ENCODE measurements at places on chromosomes 1 and 21.

- no peak for DNase-seq
Measured at GRCh38 chr1:96633695-96634094, 87.9 kb upstream of the PTBP2 start.

DNA sequence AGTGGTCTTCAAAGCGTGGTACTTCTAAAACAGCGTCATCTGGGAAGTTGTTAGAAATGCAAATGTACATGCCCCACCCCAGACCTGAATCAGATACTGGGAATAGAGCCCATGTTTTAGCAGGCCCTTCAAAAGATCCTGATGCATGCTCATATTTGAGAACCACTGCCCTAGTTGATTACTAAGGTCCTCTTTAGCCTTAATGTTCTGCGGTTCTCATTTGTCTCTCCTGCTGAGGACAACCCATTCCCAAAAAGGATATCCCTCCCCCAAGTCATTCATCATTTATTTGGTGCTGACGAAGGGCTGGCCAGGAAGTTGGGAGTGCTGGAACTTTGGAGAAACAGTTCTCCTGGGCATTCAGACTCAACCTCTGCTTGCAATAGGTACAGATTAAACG is 92.4 kb upstream of the RALGPS2 start:
- DNase-seq: no peak

DNA sequence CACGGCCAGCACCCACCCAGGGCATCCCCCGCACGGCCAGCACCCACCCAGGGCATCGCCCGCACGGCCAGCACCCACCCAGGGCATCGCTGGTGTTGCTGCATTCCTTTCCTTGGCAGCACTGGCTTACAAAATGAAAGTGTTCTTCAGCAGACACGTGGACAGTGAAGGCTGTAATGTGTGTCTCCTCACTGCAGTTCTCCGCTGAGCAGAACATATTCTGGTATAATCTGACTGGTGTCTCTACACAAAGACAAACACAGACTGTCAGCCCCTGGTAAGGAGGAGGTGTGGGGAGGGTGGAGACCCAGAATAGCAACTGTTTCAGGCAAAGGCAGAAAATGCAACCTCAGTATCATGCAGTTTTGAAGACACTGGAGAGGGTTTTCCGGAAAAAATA is 7.3 kb downstream of the LYPD8 start:
- DNase-seq: no peak

GRCh38 chr1:232244426-232244825 is 385.5 kb downstream of the SIPA1L2 start:
- no peak for DNase-seq

GRCh38 chr1:228030451-228031201 is 23.8 kb downstream of the WNT3A start:
- DNase-seq: no peak

DNA sequence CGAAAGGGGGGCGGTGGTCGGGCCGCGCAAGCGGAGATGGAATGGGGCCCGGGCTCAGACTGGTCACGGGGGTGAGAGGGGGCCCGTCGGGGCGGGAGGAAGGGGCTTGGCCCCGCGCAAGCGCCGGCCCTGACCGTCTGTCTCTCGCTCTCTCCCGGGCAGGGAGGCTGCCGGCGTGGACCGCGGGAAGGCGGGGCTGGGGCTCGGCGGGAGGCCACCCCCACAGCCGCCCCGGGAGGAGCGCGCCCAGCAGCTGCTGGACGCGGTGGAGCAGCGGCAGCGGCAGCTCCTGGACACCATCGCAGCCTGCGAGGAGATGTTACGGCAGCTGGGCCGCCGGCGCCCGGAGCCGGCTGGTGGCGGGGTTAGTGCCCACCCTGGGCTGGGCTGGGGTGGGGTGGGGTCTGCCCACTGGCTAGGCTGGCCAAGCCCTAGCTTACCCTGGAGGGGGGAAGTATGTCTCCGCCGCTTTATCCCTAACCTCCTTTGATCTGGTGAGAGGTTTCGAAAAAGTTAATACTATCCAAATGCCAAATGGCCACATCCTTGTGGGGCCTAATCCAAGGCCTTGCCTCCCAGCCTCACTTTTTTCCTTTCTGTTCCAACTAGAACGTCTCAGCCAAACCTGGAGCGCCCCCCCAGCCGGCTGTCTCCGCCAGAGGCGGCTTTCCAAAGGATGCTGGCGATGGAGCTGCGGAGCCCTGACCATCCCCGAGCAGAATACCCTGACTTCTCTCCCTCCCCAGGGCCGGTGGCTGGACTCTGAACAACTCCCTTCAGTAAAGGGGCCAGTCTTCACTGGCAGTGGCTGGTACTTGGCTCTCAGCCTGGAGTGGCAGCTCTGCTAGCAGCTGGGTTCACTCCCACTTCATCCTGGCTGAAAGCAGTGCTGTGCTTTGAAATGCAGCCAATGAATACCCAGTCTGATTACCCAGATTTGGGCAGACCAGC is 636 bp upstream of the YRDC start:
- no peak for DNase-seq

DNA sequence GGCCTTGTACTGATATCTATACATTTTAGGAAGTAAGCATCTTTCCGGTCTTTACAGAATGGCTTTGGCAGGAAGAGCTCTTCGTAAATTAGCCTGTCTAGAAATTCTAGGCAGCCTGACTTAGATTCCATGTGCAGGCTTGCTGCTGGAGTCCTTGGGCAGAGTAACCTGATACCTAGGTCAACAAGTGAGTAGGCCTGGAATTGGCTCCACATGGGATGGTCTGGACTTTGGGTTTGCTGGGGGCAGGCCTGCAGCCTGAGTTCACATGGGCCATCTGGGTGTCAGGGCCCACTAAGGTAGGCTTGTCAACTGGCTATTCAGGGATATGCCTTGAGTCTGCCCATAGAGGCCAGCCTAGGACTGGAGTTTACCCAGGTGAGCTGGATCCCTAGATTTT is 59.6 kb upstream of the CYYR1 start:
- no peak for DNase-seq

GRCh38 chr1:28577738-28578536 is 14.1 kb upstream of the RAB42 start:
- no peak for DNase-seq

GRCh38 chr1:51044199-51044598 is 57.8 kb upstream of the C1orf185 start:
- DNase-seq: no peak

DNA sequence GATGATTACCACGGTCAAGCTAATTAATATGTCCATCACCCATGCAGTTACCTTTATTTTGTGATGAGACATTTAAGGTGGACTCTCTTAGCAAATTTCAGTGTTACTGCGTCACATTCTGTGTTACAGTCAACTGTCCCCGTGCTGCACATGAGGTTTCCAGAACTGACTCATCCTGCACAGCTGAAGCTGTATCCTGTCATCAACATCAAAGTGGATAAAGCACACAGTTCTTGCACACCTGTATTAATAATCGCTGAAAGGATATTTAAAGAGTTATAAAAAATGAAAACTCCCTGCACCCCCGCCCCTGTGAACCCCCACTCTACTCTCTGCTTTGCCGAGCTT is 3.4 kb upstream of the KRTAP10-5 start:
- no peak for DNase-seq

DNA sequence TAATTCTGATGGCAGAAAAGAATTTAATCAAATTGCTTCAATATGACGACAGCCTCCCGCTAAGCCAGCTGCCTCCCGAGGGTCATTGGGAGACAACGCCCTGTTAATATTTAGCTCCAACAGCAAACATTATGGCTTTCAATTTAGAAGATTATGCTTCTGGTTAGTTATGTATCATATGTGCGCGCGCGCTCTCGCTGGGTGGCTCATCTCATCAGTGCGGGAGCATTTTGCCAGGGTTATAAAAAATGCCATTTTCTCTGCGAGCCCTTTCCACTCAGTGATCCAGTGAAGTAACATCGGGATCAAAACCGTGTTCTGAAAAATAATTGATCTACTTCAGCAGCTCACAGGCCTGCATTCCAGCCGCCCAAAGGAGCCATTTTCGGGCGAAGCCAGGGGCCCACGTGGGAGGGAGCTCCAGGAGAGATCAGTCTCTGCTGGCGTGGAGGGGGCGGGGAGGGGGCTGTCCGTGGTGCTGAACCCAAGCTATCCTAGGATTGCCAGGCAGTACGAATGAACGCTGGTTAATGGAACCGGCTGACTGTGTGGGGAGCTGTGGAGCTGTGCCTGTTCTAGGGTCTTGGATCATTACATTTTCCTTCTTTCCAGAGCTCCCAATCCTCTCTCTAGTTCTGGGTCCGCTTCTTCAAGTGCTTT is 219.1 kb upstream of the ZC3H12A start:
- DNase-seq: no peak

- DNase-seq: peak; percentile 28
Measured at GRCh38 chr1:159008744-159009188, 941 bp upstream of the IFI16 start.

DNA sequence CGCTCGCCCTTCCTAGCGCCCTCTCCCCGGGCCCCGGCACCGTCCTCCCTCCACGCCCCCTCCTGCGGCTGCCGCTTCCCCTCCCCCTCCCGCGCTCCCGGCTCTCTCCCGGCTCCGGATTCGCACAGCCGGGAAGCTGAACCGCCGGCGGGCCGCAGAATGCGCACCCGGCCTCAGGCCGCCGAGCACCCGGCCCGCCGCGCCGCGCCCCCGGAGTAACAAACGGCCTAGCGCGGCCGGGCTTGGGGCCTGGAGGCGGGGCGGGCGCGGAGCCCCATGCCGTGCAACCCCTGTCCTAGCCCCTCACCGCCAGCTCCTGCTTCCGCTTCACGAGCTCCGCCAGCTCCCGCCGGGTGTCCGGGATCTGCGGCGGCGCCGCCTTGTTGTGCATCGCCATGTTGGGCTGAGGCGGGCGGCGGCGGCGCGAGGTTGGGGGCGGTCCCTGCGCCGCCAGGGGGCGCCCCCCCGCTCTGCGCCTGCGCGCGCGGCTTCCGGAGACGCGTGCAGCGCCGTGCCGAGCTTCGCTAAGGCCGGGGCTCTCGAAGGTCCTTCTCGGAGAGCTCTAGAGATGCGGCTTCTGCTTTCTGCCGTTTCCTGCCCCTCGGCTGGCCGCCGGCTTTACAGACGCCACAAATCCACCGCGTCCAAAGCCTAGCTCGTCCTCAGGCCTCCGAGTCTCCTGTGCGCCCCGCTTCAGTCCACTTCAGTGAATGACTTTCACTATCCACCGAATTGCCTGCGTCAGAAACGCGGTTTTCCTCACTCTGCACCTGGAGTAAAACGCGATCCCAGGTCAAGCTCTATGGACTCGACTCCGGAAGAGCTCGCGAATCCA is at the start of gene MEAF6:
TSS of gene MEAF6 (minus strand) at position 417 of the 835 bp plus-strand sequence. CDS start at position 397, 20 bp downstream.
- peak; percentile 68 for DNase-seq

DNA sequence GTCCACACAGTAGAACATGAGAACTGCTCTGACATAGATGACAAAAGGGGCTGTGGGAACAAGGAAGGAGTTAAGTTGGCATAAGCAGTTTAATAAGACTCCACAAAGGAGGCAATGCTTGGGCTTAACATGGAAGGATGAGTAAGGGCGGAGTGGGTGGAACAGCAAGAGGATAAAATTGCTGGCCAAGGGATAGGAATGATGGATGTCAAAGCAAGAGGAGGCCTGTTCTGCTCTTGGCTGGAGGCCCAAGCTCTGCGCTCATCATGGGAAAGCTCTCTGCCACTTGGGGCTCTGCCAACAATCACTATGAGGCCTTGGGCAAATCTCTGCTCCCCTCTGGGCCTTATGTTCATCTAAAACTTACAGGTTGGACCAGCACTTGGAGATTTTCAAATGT is 98.3 kb upstream of the CAMK1G start:
- no peak for DNase-seq

- peak; percentile 52 for DNase-seq
Measured at GRCh38 chr1:33349778-33350610, 29.1 kb upstream of the A3GALT2 start.

GRCh38 chr1:90768098-90768497 is 51.0 kb upstream of the BARHL2 start:
- no peak for DNase-seq

DNA sequence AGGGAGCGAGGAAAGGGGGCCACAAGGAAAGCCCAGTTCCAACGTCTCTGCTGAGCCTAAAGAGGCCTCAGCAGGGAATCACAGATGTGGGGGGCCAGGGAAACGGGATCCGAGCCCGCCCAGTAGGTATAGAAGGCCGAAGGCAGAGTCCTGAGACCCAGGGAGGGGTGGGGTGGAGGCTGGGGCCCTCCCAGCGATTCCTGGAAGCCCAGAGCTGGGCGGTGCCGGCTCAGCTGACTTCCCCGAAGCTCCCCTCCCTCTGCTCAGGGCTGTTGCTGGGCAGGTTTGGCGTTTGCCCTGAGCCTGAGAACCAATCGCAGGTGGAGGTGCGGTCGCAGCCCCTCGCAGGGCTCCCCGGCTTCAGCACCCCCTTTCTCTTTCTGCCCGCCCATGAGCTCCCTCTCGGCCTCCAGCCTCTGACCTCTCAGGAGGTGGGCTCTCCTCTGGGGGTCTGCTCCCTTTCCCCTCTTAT is 12.8 kb downstream of the ADAMTSL4 start:
- peak; percentile 78 for DNase-seq

DNA sequence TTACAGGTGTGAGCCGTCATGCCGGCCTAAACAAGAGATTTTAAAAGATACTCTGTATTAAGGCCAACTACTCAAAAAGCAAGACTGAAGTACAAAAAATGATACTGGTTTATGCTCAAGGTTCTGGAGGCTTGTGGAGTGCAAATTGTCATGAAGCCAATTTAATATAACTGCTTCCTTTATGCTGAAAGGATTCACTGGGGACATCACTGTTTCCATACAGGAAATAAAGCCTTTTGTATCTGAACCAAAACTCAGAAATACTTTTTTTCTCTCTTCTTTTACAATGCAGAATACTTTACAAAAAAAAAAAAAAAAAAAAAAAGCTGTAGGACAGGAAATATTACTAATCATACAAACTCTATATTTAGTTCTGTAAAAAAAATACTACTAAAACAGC is 55.5 kb upstream of the CNN3 start:
- DNase-seq: no peak

DNA sequence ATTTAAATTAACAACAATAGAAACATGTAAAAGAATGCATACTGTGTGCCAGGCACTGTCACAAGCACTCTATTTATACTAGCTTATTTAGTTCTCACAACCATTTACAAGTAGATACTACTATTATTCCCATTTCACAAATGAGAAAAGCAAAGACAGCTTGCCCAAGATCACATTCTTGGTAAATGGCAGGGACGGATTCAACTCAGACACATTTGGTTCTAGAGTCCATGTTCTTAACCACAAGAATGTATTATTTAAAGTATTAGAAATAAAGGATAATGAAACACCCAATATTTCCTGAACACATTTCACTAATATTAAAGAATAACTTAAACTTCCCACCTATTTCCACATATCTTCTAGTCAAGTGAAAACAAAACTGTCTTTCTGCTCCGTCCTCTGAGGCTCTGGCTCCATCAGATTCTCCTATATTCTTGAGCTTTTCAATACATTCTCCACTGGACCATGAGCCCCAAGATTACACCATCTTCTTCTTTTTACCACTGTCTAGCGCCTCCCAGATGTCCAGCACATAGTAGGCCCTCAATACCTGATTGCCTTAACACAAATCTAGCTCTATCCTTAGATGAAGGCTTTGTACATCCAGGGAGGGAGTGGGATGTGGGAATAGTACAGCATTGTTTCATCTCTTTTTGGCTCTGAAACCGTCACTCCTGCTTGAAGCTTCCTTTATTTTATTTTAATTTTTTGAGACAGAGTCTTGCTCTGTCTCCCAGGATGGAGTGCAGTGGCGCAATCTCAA is 29.3 kb downstream of the SOD1 start:
- DNase-seq: no peak

GRCh38 chr1:21659099-21659923 is 9.8 kb downstream of the RAP1GAP start:
- peak; percentile 61 for DNase-seq
